ENCODE measurements at places on chromosomes 1 and 21. TPM values are rescaled to one million over a fixed set of nuclear protein-coding genes. Genes with fewer than 3 reads are reported as not detected.

ABCG1 gene
- 6.5 TPM for total RNA-seq

FCRL2 gene
- 1.2 TPM for total RNA-seq

- DNase-seq, result no peak
These were observed 37.1 kb downstream of the EIF2B3 start for GRCh38 chr1:44949286-44949685.

GRCh38 chr1:40951943-40952743, 27.4 kb upstream of the CTPS1 start:
- peak; percentile 38 for DNase-seq

DNA sequence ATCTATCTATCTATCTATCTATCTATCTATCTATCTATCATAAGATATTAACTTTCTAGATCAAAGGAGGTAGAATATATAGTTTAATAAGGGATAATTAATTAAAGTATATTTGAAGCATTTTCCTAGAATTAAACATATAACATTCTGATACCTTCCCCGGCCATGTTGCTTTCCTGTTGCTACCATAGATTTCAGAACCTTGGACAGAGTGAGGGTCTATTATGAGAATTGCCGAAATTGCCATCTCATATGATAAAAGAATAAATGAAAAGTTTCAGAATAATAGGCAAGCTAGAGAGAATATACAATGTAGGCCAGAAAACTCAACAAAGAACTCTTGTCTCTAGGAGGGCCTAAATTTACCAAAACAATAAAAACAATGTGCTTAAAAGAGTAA, 706.1 kb upstream of the TMPRSS15 start:
- DNase-seq, result no peak

GNG5 gene
- 26.7 TPM for total RNA-seq

GRCh38 chr1:30998887-30999286, 66.6 kb downstream of the PUM1 start:
- DNase-seq, result no peak

DNA sequence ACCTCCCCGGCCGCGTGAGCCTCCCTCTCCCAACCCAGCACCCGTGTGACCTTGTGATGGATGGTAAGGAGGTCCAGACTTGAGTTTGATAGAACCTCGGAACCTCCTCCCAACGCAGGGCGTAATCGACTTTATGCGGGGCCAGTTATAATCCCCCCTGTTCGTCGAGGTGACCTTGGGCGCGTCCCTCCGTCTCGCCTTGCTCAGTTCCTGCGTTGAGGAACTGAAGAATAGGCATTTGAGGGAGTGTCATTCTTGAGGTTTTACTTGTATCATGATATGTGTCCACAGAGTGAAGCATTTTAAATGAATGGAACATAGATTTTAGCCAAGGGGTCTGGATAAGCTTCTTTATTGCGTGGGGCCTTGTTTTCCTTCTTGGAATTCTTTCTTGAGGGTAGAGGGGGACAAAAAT, 433 bp downstream of the TIMM17A start:
- no peak for DNase-seq

ANGPTL1 gene
- total RNA-seq, result 306 TPM

HMCN1 gene
- 29.6 TPM for total RNA-seq

GLIS1 gene
- 1.4 TPM for total RNA-seq

GRCh38 chr1:27607239-27607804, 3.4 kb upstream of the AHDC1 start:
- DNase-seq, result peak; percentile 69

GRCh38 chr1:54809496-54810074, 8.5 kb upstream of the TTC22 start:
- DNase-seq, result no peak

GRCh38 chr1:50109116-50109515, 396 bp downstream of the ELAVL4 start:
- no peak for DNase-seq

DNA sequence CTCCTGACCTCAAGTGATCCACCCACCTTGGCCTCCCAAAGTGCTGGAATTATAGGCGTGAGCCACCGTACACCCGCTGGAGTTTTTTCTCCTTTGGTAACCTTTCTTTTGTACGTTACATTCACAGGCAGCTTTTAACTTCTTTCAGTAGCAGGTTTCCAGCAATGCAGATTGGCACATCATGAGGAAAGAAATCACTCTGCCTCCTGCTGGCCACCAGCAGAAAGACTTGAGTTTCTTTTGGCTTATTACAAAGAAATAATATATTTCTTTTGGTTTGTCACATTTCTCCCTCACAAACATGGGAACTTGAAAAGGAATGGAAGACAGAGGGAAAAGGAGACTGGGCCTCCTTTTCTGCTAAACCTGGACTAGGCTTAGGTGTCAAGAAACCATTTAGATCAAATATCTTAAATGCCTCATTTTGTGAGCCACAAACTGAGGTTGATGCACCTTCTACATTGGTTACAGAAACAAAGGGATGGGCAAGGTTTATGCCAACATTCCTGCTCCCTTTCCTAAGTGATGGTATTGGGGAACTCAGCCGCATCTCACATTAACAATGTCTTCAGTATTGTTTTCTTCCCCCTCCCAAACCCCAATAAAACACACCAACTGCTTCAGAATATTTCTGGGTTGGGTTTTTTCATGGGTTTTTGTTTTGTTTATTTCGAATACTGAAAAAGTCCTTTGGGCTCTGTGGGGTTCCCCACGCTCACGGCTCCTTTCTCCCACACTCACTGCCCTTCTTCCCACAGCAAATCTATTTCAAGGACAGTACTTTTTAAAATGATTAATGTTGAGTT, 7.7 kb downstream of the ENSA start:
- DNase-seq, result peak; percentile 43

- no peak for DNase-seq
These were observed 24.0 kb upstream of the SPOCD1 start for GRCh38 chr1:31839662-31840343.

- DNase-seq, result no peak
These were observed 42.0 kb upstream of the LHX8 start for GRCh38 chr1:75092141-75092540.

DNA sequence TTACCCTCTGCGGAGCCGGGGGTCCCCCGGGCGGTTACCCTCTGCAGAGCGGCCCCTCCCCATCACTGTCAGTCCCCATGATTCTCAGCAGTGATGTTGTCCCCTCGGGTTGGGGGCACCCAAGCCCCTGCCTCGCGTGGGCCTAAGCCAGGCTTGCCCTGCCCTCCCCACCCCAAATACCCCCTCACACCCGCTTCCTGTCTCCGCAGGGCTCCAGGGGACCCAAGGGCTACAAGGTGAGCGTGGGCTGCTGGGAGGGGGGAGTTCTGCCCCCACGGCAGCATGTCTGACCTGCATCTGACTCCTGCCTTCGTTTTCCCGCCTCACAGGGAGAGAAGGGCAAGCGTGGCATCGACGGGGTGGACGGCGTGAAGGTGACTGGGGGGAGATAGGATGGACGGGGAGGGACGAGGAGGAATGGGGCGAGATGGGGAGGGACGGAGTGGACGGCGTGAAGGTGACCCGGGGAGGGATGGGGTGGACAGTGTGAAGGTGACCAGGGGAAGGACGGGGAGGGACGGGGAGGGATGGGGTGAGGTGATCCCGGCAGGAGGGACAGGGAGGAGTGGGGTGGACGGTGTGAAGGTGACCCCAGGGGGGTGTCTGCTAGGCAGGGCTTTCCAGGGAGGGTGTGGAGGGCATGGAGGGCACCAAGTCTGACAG, 8.6 kb downstream of the COL6A1 start:
- no peak for DNase-seq

CPT2 gene
- 19.0 TPM for total RNA-seq

PLA2G2A gene
- 12.3 TPM for total RNA-seq

RNF207 gene
- total RNA-seq, result 11.1 TPM

MROH9 gene
- not detected for total RNA-seq

- DNase-seq, result no peak
These were observed 31.8 kb upstream of the BEND5 start for GRCh38 chr1:48808496-48808895.

GRCh38 chr1:228986093-228986904, 251.0 kb downstream of the RHOU start:
- peak; percentile 87 for DNase-seq

DNA sequence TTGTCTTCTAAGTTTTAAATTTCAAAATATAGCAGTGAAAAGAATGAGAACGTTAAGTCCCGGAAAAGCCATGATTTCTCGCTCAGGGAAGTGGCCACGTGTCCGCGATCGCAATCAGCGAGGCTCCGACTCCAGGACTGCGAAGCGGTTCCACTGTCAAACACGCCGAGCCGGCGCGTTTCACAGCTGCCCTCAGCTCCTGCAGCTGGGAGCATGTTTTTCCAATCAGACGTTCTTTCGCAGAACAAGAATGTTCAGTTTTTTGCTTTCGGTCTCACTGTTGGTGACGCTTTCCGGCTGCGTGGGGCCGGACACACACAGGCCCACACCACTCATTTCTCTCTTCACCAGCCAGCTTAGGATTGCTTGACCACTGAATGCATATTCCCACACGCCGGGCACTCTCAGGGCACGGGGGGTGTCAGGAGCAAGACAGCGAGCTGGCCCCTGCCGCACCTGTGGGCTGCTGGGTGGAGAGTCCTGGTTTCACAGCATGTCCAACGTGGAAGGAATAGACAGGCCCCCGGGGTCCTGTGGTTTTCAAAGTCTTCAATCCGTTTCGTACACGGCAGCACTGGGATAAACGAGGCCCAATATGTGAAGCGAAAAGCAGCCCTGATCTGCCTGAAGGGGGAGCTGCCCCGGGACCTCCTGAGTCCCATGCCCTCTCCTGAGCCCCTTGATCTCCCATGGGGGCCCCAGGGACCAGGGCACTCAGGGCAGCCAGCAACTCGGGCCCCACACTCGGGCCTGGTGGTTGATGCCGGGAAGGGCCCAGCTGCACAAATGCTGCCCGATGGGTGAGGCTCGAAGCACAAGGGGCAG, 47.3 kb upstream of the COL18A1 start:
- DNase-seq, result peak; percentile 52

DNA sequence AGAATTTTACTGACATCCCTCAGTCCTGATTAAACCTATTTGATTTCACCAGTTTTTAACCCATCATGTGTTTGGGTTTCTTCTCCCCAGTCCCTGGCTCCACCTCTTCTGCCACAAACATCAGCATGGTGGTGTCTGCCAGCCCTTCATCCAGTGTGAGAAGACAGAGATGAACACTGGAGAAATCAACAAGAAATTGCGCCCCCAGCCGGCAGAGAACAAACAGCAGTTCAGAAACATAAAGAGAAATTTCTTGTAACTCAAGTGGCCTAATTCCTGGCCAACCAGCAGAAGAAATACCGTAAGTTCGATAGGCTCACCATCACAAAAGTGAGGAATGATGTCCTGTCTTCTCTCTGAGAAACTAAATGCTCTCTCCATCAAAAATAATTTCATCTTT, 18.3 kb downstream of the S100A11 start:
- no peak for DNase-seq

OR2T33 gene
- total RNA-seq, result 2.6 TPM

NFASC gene
- 6.0 TPM for total RNA-seq

DNA sequence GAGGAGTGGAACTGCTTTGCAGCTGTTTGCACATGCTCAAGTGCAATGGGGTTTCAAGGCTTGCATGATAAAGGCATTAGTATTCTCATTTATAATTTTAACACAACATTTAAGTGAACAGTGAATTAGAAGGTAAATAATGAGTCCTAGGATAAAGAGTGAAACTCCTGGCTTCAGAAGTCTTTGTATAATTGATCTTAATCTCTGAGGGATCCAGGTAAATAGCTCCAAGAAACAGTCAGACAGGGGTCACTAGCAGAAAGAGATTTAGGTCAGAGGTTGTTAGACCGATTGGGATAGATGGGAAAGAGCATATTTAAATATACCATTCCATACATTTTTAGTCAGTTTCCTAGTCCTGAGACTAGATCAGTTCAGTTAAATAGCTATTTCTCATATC, 14.1 kb upstream of the THEM4 start:
- no peak for DNase-seq

TTF2 gene
- total RNA-seq, result 16.1 TPM

GRCh38 chr1:55937840-55938375, 641.5 kb downstream of the PLPP3 start:
- DNase-seq, result no peak

DNA sequence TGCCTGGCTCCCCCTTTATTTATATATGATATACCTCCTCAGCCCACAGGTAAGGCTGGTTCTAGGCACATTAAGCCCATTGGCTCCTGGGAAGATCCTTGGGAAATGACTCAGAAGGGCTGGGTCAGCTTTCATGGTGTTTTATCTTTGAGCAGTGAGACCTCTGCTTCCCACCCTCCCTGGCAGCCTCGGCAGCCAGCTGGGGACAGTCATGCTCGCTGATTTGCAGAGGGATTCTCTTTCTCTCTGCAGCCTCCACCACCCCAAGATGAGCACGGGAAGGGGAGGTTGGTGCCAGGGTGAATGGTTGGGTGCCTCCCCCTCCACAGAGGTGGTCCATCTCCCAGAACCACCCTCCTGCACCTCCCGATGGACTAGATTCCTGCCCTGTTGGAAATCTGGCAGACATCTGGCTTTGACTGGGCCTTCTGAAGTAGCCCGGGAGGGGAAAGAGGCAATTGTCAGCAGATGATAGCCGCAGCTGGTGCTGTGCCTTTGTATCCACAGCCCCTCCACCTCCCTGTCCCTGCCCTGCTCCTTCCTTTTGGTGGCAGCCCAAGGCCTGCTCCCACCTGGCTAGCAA, 24.6 kb downstream of the IER5 start:
- DNase-seq, result no peak

DNA sequence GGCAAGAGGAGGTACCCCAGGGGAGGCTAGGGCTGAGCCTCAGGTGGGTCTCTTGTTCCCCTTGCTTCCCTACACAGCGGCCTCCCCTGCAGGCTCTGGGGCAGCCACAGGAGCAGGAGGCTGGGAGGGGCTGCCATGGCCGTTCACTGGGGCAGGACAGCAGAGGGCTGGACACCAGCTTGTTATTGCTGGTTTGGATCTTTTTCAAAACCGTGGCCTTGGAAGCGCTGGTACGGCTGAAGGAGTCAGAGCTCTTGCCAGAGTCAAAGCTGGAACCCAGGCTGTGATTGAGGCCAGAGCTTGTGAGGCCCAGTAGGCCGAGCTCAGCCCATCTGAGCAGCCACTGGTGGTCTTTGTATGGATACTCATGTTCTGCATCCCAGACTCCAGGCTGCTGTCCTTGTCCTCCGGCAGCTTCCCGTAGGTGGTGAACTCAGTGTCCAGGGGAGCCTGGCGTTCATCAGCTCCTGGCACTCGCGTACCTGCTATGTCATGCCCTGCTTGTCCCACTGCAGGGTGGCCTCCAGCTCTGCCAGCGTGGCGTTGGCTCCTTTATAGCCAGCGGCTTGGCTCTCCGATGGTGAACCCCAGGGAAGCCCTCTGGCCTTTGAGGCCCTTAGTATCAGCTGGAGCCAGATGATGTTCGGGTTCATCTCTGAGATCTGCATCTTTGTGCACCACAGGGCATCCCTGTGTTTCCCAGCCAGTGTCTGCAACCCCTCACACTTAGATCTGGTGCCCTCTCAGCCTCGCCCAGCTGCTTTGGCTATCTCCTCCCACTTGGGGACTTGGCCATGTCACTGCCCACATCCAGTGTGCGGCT, 40.3 kb upstream of the THEM4 start:
- no peak for DNase-seq

DNA sequence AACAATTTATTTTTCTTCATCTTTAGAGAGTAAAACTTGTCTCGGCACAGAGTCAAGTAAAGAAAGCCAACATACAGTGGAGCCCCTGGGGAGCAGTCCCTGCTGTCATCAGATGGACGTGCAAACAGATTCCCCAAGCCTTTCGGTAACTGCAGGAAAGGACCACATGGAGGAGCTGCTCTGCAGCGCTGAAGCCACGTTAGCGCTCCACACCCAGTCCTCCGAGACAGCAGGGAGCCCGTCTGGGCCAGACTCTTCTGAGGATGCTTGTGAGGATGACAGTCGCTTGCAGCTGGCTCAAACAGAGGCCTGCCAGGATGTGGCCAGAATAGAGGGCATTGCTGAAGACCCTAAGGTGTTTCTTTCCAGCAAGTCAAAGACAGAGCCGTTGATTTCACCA, 77.1 kb upstream of the SCCPDH start:
- DNase-seq, result peak; percentile 78

- no peak for DNase-seq
These were observed 73.3 kb downstream of the RPE65 start for GRCh38 chr1:68376441-68376840.

PTCH2 gene
- 0.72 TPM for total RNA-seq

Measured in umbilical cord (tissue), 2 donors.